ENCODE measurements at places on chromosomes 7 and 10.

GRCh38 chr7:158422196-158422886, 165.3 kb downstream of the PTPRN2 start:
- no peak for DNase-seq

GRCh38 chr10:62056698-62057097, 155.2 kb downstream of the ARID5B start:
- no peak for DNase-seq

DNA sequence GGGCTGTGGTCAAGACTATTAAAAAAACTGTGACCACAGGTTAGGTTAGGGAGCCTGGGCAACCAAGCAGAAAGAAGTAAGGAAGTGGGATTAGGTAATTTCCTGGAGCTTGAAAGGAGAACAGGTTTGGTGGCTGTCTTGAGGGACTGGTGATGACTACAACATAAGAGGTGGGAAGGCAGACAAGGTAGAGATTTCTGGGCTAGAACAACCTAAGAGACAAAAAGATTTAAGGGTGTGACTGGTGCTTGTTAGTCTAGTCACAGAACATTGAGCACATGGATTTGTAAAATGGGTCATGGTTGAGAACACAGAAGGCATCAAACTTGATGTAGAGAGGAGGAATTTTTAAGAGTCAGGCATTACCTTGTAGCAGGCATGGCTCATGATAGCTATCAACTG, 123.7 kb upstream of the ASAH2 start:
- no peak for DNase-seq

DNA sequence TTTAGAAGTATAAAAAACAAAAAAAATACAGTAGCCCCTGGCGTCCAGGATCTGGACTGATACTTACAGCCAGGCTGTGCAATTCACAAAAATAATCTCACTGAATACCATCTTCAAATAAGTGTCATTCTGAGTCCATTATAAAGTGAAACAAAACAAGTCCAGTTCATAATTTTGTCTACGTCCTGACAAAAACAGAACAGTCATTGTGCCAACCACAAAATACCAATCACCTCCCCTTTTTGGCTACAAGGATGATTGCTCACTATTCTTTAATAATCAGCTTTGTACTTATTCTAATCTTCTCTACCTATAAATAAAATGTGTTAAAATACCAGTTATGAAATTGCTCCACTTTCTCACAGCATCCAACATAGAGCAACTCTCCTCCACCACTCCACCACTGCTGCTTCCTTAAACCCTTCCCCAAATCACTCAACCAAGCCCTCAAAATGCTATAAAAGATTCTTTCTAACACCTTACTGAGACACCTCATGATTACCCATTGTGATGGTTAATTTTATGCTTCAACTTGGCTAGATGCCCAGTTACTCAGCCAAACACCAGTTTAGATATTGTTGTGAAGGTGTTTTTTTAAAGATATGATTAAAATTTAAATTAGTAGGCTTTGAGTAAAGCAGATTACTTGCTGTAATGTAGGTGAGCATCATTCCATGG, 479.8 kb upstream of the SEMA3A start:
- no peak for DNase-seq

- no peak for DNase-seq
These were observed 23.8 kb downstream of the WBP1L start for GRCh38 chr10:102767428-102768160.

GRCh38 chr7:98217623-98218582, 6.7 kb downstream of the BHLHA15 start:
- no peak for DNase-seq

DNA sequence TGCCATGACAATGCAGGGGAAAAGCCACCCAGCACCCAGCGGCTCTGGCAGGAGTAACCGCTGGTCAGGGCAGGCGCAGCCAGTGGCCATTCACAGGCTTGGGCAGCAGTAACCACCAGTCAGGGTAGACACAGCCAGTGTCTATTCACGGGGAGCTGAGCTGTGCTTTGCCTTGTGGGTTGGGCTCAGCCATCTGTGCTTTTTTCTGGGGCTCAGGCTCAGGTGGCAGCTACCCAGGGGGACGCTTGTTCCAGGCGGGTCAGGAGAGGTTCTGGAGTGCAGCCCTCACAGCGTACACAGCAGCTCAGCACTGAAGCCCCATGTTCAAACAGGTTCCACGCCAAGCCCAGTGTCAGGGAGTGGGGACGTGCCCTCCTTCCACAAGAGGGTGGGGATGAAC, 28.5 kb downstream of the FOXL3 start:
- peak; percentile 50 for DNase-seq

- no peak for DNase-seq
These were observed 39.9 kb downstream of the ABCB4 start for GRCh38 chr7:87435546-87435945.

GRCh38 chr7:38367301-38367890, 94.0 kb upstream of the TARP start:
- DNase-seq, result peak; percentile 32

DNA sequence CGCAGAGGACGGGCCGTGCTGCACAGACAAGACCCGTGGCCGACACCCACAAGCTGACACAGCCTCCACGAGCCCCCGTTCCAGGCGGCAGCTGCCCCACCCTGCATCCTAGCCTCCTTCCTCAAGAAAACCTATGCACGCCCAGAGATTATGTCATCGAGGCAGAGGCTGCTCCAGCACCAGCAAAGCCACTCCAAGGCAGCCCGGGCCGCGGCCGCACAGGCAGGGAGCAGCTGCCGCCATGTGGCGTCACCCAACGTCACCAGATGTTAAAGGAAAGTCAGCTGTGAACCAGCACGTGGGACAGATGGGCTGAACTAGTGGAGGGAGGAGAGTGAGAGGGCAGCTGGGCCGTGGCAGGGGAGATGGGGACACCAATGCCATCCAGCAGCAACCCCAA, 59.8 kb downstream of the STK32C start:
- no peak for DNase-seq

GRCh38 chr7:45221896-45222604, 64.5 kb downstream of the RAMP3 start:
- no peak for DNase-seq

DNA sequence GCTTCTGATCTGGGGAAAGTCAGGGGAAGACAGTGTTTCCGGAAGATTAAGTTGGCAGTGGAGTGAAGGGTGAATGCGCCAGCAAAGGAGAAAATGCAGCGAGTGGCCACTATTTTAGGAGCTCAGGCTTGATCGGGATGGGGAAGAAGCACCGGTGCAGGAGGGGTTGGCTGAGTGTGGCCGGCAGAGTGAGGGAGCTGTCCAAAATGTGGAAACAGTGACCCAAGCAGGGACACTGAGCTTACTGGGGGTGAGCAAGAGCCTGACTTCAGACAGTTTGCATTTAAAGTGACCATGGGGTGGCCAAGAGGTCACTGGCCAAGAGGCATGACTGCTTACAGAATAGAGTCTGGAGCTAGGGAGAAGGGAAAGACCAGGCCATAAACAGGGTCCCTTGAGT, 79.3 kb downstream of the GOLGA7B start:
- no peak for DNase-seq

DNA sequence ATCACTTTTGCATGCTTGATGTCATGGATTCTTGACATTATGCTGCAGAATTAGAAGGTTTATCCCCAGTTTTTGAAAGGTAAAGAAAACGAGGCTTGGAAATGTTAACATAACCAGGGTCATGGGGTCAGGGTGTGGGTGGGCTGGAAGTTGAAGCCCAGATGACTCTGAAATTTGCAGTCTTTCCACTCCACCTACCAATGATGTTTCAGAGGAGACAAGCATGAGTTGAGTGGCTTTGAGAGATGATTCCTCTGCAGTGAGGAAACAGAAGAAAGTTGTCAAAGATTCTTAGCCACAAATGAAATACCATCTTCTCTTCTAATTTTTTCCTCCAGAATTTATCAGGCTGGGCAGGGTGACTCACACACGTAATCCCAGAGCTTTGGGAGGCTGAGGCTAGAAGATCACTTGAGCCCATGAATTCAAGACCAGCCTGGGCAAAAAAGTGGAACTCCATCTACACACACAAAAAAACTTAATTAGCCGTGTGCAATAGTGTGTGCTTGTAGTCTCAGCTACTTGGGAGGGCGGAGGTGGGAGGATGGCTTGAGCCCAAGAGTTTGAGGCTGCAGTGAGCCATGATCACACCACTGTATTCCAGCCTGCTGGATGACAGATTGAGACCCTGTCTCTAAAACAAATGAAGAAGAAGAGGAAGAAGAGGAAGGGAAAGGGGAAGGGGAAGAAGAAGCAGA, 239.1 kb upstream of the AUTS2 start:
- DNase-seq, result no peak

DNA sequence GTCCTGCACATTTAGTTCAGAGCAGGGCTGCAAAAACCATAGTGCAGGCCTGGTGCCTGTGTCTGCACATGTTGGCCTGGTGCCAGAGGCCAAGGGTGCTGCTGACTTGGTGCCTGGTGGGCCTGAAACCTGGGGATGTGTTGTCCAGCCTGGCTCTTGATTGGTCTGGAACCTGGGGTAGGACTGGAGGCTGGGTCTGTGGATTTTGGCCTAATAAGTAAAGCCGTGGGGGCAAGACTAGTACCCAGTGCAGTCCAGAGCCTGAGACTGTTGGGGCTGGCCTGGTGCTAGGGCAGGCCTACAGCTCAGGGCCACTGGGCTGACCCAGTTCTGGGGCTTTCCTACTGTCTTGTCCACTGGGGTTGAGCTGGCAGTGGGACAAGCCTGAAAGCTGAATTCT, 817.9 kb downstream of the DNAJB9 start:
- no peak for DNase-seq

- DNase-seq, result no peak
These were observed 225.1 kb downstream of the DNAJB6 start for GRCh38 chr7:157561816-157562410.

GRCh38 chr10:83725567-83725966, 413.7 kb upstream of the GHITM start:
- no peak for DNase-seq

DNA sequence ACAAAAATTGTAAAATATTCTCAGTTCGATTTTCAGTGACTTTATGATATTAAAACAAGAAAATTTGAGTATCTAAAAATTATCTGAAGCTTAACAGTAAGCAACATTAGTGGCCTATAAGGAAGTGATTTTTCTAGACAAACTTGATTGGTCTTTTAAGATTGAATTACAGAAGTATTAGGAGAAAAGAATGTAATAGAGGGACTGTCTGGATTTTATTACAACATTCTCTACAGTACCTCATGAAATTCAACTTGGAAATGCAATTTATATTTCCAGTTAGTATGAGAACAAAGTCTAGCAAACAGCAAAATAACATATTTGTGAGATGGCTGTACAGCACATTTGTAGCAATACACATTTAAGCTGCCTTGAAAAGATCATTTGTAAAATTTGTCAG, 18.8 kb downstream of the REEP3 start:
- DNase-seq, result no peak

GRCh38 chr7:31982962-31983361, 87.2 kb downstream of the PDE1C start:
- DNase-seq, result no peak

- no peak for DNase-seq
These were observed 43.3 kb upstream of the HBP1 start for GRCh38 chr7:107125475-107125874.

- DNase-seq, result no peak
These were observed 27.0 kb upstream of the GPR26 start for GRCh38 chr10:123639131-123639530.

GRCh38 chr7:95531605-95532219, 46.0 kb downstream of the ASB4 start:
- no peak for DNase-seq

DNA sequence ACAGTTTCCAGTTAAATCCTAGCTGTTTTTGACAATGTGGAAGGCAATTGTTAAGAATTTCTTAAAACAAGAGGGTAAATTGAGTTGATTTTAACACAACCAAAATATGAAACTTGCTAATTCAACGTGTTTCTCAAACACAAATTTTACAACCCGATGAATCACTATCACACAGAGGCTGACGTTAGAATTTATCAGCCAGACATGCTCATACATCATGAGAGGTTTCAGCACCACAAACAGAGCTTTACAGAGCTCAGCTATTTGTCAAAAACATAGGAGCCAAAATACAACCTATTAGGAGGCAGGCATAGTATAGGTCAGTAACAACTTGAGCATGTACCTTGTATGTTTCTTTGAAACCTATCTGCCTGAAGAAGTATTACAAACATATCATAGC, 36.1 kb downstream of the LRRN3 start:
- DNase-seq, result no peak

- DNase-seq, result peak; percentile 38
These were observed 81.2 kb upstream of the UCN3 start for GRCh38 chr10:5283305-5284158.

GRCh38 chr10:71726580-71727104, 7.1 kb upstream of the C10orf105 start:
- peak; percentile 20 for DNase-seq

DNA sequence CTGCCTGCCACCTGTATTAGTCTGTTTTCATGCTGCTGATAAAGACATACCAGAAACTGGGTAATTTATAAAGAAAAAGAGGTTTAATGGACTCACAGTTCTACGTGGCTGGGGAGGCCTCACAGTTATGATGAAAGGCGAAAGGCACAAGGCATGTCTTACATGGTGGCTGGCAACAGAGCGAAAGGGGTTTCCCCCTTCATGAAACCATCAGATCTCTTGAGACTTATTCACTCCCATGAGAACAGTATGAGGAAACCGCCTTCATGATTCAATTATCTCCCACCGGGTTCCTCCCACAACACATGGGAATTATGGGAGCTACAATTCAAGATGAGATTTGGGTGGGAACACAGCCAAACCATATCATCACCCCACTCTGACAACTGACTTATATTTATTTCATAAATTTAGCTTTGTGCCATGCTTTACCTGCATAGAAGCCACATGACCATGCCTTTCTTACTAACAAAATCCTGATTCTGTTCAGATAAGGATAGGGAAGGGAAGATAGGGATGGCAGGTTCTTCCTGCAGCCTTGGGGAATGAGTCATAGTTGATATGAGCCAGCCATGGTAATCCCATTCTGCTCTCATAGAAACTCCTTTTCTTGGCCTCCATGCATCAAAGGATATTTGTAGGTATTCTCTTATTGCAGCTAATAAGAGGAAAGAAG, 191.3 kb upstream of the AGK start:
- DNase-seq, result no peak

- DNase-seq, result no peak
These were observed 160.1 kb downstream of the CFTR start for GRCh38 chr7:117639966-117640365.

- DNase-seq, result no peak
These were observed 15.5 kb upstream of the STEAP4 start for GRCh38 chr7:88322151-88322550.

Data from naive thymus-derived CD8-positive, alpha-beta T cell (primary cell).